ENCODE measurements at places on chromosomes 6 and 20.

- DNase-seq: no peak
These were observed 49.8 kb downstream of the MYH7B start for GRCh38 chr20:35005463-35005961.

DNA sequence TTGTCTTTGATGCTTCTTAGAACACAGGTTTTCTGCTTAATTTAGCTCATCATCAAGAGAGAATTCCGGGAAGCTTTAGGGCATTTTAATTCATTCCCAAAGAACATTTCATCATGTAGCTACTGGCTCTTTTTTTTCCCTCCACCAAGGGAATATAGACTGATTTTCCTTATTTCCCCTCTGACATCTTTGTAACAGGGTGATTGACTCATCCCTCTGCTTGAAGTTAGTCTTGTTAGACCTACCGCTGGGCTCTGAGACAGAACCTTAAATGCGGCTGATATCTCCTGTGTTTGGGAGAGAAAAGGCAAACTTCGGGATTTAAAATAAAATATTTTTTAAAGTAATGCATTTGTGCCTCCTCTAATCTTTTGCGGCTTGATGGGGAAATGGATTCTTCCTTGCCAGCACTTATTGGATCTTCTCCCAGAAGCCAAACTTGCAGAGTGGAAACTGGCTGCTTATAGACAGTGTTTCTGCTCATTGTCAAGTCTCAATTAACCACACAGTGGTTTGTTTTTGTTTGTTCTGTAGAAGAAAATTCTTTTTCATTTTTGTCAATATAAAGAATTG lies 272.7 kb upstream of the PLCB4 start:
- DNase-seq: no peak

DNA sequence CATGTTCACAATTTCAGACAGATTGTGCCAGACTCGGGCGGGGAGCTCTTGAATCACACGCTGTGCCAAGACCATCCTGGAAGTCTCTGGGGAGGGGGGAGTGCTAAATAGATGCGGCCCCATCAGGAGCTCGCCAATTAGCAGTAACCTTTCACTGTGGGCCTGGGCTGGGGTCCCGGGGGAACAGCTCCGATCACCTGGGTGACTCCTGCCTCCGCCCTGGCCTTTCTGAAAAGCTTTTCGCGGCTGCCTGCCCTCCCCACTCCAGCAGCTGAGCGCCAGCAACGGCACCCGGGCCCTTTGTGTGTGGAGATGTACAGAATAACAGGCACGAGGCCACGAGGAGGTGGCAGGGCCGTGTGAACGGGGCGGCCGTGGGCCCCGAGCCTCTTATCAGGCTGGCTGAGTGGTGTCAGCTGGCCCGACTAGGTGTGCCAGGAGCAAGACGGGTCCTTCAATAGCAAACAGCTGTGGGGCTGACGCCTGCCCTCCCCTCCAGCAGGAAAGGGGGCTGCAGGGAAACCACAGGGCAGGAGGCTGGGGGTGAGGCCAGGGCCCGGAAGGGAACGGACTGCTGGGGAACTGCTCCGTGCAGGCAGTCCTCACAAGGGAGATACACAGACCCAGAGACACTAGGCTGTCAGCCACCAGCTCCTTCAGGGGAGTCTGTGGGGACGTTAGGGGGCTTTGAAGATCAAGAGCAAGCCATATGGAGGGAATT lies 56.8 kb downstream of the NOL4L start:
- no peak for DNase-seq

DNA sequence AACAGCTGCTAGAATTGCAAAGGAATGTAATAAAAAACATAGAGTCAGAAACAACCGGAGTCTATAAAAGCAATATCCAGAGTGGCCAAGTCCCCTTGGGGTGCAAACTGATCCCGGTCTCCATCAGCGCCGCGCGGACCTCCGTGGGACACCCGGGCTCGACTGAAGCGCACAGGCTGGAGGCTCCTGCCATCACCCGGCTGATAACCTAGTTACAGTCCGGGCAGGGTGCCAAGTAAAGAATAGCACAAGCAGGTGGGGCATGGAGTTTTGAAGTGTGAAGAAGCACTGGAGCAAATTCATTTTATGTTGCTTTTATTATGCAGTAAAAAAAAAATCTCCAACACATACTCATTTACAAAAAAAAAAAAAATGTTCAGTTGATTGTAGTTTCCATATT lies 205.1 kb upstream of the GMDS start:
- DNase-seq: no peak

Data from SJSA1 (cell line).